Activated CD4-positive, alpha-beta T cell treated with anti-CD3 and anti-CD28 coated beads, Interleukin-2, amount 10 ng/mL, durations not matched to agents 7 days and 5 days (primary cell): ENCODE measurements at places on chromosomes 6 and 20. TPM values are rescaled to one million over a fixed set of nuclear protein-coding genes. Genes with fewer than 3 reads are reported as not detected.

DNA sequence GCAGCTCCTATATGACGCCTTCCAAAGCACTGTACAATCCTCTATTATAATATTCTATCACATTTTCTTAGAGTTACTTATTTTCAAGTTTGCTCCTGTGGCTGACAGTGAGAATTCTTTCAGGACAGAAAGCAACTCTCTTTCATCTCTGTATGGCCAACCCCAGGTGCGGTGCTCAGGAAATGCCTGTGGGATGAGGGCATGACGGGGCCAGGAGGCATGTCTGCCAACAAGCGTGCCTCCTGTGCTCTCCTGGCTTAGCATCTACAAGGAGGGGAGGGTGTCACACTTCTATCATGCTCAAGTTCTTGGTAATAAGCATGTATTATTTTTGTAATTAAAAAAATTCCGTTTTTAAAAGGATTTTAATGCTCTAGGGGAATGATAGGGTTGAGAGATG lies 11.4 kb downstream of the MRPL14 start:
- DNase-seq, result no peak

- DNase-seq, result no peak
Observed at GRCh38 chr6:126873351-126873750, 245.1 kb upstream of the RSPO3 start.

RFX6 gene
- not detected for total RNA-seq

- DNase-seq, result no peak
Observed at GRCh38 chr6:31299947-31300346, 28.1 kb upstream of the HLA-C start.

- DNase-seq, result no peak
Observed at GRCh38 chr6:50995036-50995435, 176.4 kb downstream of the TFAP2B start.

ENPP3 gene
- total RNA-seq, result 0.35 TPM

CDC25B gene
- total RNA-seq, result 403 TPM

SSTR4 gene
- not detected for total RNA-seq

SPATA25 gene
- total RNA-seq, result 0.56 TPM

DNA sequence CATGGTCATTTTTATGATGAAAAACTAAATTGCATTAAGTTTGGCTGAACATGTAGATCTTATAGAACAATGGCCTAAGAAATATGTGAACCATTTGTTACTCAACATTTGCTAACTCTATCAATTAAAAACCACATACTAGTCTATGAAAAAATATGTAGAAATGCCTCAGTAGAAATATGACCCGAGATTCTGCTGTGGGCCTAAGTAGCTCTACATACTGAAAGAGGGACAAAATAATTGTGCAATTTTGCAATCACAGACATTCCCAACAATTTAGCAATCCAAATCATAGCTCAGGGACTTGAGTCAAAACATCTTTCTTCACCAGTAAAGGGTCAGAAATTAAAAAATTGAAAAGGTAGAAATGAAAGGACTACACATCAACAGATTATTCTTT lies 619.0 kb downstream of the FRK start:
- DNase-seq, result no peak

- DNase-seq, result no peak
Observed at GRCh38 chr6:163533443-163533842, 118.9 kb downstream of the QKI start.

SLC22A2 gene
- not detected for total RNA-seq

DNA sequence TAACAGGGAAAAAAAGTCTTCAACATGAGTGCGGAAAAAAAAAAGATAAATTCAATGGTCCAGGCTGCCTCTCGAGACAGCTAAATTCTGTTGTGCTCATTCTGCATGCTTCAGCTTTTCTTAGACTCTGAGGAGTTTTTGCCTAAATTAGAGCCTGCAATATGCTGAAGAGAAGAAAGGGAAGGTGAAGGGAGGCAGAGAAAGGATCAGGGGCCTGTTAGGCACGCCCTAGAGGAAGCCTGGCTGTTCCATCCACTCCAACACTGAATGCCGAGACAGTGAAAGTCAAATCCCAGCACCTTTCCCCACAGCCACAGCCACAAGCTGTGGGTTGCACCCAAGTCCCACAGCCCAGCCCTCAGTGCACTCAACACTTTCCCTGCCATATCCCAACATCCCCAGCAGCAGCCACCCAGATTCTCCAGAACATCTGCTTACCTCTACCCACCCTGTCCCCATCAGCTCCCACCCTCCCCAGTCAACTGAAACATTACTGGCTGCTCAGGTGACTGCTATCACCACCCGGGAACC lies 37.3 kb downstream of the PREX1 start:
- no peak for DNase-seq
